ENCODE measurements at places on chromosomes 1 and 21.

- no peak for DNase-seq
These were observed 12.3 kb upstream of the RCC2 start for GRCh38 chr1:17451731-17452130.

- no peak for DNase-seq
These were observed 2.1 kb upstream of the CD53 start for GRCh38 chr1:110870721-110871388.

- no peak for DNase-seq
These were observed 49.0 kb downstream of the SIM2 start for GRCh38 chr21:36747815-36748383.

DNA sequence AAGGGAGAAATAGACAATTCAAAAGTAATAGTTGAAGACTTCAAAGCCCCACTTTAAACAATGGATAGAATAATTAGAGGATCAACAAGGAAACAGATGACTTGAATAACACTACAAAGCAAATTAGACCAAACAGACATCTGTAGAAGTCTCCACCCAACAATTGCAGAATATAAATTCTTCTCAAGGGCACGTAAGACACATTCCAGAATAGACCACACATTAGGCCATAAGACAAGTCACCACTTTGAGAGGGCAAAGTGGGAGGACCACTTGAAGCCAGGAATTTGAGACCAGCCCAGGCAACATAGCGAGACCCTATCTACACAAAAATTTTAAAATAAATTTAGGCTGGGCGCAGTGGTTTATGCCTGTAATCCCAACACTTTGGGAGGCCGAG is 20.5 kb upstream of the RNF186 start:
- no peak for DNase-seq

DNA sequence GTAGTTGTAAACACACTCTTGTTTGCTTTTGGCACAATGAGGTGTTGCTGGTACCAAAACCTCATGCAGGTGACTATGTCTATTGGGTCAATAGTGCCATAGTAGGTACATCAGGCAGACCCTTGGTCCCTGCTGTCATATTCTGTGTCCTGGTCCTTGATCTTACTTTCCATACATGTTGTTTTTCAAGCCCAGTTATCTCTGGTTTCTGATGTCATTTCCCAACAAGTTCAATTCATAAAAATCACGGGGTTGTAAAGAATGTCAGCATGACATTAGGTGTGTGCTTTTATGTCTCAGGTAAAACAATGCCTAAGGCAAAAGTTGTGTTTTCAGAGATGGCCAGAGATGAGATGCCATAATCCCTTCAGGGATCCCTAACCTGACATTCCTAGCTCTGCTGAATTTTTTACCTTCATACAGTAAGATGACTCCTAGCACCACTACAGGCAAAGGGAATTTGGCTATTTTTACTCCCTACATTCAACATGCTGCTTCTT is 390.3 kb upstream of the PKN2 start:
- DNase-seq, result no peak

DNA sequence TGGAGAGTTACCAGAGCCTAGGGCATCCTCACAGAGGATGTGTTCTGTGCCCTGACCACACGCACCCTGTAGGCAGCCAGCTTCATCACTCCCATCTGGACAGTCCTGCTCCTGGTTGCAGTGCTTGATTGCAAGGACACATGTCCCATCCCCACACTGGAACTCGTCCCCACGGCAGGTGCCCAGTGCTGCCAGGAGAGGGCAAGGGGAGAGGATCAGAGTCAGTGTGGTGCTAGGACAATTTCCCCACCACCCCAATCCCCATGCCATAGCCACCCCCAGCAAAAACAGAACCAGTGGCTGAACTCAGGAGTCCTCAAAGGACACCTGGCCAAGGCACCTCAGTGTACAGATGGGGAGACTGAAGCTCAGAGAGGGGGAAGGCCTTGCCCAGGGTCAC is 37.2 kb upstream of the MAGOH start:
- no peak for DNase-seq

- no peak for DNase-seq
These were observed 97.1 kb downstream of the VAV3 start for GRCh38 chr1:107867897-107868296.
